ENCODE measurements at places on chromosomes 7 and 10.

GRCh38 chr10:59271160-59271559, 91.2 kb downstream of the FAM13C start:
- no peak for DNase-seq

- no peak for DNase-seq
Measured at GRCh38 chr7:43784030-43784584, 25.6 kb downstream of the BLVRA start.

DNA sequence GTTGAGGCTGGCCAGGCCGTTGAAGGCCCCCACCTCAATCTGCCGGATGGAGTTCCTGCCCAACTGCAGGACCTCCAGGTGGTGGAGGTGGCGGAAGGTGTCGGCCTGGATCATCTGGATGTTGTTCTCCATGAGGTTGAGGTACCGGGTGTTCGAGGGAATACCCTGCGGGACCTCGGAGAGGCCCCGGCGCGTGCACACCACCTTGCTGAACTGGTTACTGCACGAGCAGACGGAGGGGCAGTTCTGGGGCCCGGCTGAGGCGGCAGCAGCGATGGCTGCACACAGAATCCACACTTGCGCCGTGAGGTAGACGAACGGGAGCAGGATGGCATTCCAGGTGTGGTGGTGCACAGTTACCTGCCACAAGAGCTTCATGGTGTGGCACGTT, 979 bp downstream of the LRRC4 start:
- no peak for DNase-seq

GRCh38 chr7:111690364-111691111, 128.2 kb upstream of the IMMP2L start:
- DNase-seq, result no peak

GRCh38 chr10:33920351-33920750, 585.9 kb upstream of the NRP1 start:
- DNase-seq, result no peak

DNA sequence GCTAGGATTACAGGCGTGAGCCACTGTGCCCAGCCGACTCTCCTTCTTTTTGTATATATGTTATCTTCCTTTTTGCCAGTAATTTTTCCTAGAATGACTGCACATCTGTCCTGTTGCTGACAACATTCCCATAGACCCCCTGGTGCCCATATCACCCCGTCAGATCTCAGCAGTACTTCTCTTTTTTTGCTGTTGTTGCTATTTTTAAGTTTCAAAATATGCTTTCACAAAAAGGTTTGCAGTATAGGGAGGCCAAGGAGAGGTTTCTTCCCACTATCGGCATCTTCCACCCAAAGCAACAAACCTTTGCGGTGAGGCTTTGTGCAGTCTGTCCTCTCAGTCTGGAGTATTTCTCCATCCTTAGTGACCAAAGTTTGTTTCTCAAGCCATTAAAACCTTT, 23.1 kb downstream of the PIK3CG start:
- DNase-seq, result no peak

DNA sequence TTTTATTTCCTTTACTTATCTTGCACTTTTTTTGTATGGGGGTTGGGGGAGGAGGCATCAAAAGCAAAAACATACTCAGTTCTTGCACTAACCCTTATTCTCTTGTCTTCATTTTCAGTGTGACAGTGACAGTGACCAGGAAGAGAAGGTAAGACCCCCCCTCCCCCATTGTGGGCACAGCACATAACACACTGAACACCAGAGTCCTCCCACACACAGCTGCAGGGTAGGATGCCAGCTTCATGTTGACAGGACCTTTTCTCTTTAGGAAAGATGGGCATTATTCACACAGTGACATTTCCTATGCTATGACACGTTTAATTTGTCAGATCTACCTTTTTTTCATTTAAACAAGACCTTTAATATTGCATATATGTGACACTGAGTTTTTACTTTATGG, 696.3 kb upstream of the GALNT17 start:
- no peak for DNase-seq

- DNase-seq, result no peak
Measured at GRCh38 chr7:82841828-82842227, 320.9 kb downstream of the PCLO start.

- DNase-seq, result no peak
Measured at GRCh38 chr10:69470463-69471384, 19.5 kb downstream of the TSPAN15 start.

GRCh38 chr7:50739744-50740435, 42.8 kb downstream of the GRB10 start:
- DNase-seq, result no peak

DNA sequence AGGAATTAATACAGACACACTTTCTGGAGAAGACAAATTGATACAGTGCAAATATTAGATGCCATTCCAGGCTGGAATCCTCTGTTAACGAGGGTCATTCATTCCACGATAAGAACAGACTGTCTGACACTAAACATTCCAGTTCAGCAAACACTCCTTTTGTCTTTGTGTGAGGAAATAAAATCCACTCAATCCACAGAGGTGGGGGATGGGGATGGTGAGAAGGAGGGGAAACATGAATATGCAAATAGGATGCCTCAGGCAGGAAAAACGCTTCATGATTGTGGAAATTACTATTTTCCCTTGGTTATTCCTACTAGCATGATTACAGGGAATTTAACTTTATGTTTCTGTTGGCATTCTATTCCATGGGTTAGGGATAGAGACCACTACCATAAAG, 196.9 kb upstream of the CDCA7L start:
- DNase-seq, result no peak

DNA sequence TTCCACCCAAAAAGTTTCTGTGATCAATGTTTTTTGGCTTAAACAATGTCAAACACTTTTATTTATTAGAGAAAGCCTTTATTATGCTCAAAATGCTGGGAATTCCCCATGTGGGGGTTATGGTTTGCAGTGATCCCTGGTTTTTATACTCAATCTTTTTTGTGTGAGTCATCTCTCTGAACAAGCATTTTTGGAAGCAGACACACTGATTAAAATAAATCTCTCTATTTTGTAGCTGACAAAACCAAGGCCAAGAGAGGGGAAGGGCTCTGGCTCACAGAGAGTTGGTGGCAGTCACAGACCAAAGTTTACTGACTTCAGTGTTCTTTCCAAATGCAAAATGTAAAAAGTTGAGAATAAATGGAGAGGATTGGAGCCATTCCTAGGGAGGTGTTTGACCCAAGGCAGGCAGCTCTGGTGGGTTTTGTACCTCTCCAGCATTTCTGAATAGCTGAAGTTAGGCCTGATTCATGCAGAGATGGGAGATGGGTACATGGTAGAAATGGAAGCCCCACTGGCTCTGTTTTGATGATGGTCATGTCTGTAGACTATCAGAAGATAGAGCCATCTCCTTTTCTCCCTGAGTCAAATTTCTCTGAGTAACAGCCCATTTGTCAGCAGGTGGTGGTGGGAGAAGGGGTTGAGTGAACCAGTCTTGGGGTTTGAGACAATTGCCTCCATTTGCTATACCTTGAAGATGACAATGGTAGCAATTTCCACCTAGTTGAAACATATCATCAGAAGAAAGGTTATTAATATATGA, 45.4 kb upstream of the NAMPT start:
- no peak for DNase-seq

- no peak for DNase-seq
Measured at GRCh38 chr7:29158795-29159423, 12.6 kb upstream of the CPVL start.

DNA sequence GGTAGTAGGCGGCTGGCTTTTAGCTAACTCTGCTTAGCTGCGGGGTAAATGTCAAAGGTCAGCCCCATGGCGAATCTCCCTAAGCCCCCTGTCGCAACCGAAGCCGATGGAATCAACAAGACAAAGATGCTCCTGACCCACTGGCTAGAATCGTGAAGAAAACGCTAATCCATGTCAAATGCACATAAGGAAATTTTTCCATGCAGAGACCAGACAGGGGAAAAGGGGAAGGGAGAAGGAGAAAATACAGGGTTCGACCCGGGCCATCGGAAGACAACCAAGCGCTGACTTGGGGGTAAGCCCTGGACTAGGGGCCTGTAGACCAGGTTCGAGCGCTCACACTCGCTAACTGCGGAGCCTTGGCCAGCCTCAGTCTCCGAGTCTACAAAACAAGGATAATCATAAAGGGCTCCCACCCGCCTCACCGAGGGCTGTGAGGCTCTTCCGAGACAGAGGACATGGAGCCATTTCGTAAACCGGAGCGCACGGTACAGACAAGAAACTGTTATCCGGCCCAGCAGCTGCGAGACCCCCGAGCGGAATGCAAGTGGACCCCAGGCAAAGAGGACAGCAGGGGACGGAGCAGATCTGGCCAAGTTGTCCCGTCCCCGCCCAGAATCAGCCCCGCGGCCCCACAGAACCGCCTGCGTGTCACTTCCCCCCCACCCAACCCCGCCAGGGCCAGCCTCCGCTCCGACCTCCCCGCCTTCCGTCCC, 507 bp downstream of the SAR1A start:
- DNase-seq, result no peak

DNA sequence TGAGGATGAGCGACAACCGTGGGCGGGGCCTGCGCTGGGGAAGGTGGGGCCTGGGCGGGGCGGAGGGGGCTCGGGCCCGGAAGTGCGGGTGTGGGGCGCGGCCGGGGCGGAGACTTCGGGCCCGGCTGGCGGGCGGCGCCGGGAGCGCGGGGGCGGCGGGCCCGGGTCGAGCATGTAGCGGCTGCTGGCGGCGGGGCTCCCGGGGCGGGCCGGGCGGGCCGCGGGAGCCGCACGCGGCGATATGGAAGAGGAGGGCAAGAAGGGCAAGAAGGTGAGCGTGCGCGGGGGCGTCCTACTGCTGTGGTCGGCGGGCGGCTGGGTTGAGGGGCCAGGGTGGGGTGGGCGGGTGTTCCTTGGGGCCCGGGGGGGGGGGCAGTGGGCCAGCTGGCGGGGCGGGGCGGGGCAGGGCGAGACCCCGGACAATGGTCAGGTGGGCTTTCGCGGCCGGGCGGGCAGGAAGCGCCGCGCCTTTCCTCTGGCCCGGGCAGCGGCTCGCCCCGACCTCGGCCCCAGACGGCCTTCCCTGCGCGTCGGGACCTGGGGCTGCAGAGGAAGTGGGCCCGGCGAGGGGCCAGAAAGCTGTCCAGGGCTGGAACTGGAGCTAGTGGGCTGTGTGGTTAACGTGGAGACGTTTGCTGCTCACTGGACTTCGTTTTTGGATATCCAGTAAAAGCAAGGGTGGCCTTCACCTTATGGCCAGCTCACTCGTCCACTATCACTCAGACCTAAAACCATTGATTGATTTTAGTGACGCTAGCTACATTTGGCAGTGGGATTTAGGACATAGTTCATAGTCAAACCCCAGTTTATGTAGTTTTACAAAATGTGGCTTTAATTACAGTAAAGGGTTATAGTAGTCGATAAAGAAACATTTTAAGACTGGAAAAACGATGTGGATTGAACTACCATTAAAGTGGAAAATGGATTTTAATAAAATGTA, at the start of gene CCM2:
CCM2 (plus strand) TSS at position 109 of the 940 bp plus-strand sequence; CDS start at position 242, 133 bp downstream.
- peak; percentile 79 for DNase-seq

GRCh38 chr10:113297226-113297625, 255.6 kb upstream of the HABP2 start:
- DNase-seq, result no peak

DNA sequence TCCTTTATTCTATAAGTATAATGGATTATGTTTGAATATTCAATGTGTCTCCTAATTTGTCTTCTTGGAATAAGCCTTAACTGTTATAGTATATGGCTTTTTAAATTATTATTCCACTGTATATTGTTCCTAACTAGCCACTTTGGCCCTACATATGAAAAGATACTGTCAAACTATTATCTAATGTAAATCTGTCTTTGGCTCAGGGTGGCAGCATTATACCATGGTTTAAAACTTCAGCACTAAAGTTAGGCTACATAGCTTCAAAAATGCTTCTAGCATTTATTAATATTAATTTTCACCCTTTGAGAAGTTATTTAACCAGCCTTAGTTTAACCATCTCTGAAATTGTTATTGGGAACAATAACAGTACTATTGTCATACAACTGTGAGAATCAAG, 543.1 kb upstream of the MBL2 start:
- DNase-seq, result no peak

- DNase-seq, result no peak
Measured at GRCh38 chr10:102962951-102963755, 45.1 kb downstream of the CNNM2 start.

DNA sequence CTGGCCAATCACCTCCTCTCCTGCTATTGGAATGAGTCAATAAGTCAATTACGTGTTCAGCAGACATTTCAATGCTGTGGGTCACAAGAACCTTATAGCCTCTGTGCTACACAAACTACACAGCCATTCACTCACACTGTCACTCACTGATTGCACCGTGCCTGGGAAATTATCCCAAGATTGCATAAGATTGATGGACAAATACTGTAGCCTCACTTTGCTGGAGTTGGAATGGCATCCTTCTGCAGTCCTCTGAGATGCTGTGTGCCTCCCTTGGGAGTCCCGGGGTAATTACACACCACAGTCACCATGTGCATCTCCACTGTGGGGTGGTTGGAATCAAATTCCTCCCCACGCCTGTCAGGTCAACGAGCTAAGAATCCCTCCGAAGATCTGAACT, 358.7 kb upstream of the MGMT start:
- no peak for DNase-seq

GRCh38 chr10:44023517-44023916, 361.4 kb downstream of the CXCL12 start:
- no peak for DNase-seq

GRCh38 chr7:98163269-98163668, 48.0 kb upstream of the BHLHA15 start:
- no peak for DNase-seq

GRCh38 chr7:44698046-44698580, 50.5 kb upstream of the ZMIZ2 start:
- DNase-seq, result no peak

- no peak for DNase-seq
Measured at GRCh38 chr7:14851610-14852009, 50.9 kb downstream of the DGKB start.

GRCh38 chr7:100486111-100486636, 2.4 kb downstream of the NYAP1 start:
- DNase-seq, result no peak

GRCh38 chr7:21448974-21449373, 21.1 kb downstream of the SP4 start:
- DNase-seq, result no peak

DNA sequence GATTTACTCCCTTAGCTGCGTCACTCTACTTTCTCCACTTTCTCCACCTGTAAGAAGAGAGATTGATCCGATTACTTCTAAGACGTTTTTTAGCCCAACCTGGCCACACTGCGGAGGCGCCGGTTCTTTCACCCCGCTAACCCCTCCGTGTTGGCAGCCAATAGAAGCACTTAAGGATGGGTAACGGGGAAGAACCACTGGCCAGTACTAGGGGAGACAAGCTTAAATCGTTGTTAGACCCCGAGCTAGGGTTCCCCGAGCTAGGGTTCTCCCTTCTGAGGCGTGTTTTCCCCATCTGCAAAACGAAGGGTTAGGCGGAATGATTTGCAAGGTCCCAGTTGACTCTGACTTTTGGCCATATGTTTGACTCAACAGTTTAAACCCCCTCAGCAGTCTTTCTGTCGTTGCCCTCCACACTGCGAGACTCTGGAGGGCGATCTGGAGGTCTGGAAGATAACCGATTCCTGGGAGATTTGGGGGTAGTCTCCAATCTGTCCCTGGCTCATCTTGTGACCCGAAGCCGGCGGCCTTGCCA, 644 bp downstream of the UMAD1 start:
- no peak for DNase-seq

DNA sequence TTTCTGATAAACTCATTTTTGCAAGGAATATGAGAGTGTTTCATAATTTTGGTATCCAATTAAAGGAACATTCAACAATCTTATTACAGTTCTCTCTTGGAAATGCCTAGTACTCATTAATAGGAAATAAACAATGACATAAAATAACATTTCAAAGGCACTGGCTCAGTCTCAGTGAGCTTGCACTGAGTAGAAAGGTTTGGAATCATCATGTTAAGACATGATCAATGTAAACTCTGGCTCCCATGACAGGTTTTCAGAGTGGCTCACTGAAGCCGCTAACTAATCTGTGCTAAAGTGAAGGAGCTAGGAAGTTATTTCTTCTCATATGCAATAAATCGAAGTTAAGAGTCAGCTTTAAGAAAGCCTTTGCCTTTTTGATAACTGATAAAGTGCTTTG, 203.3 kb upstream of the HGF start:
- no peak for DNase-seq

All from right forelimb (tissue), 1 donor.